RWPE2 (cell line): ENCODE measurements at places on chromosomes 12 and 14.

DNA sequence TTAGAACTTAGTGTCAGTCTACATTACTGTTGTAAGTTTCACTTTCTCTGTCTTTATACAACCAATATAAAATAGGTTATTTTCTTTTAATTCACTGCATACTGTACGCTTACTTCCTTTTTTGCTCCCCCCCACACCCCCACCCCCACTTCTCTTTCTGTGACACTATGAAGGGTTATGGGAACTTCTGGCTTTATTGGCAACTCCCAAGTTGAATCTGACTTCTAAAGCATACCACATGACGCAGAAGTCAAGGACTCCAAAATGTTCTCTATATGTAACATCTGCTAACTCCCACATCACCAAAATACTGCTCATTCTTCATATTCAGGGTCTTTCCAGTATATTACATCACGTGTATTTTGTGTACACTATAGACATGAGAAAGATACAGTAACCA, 81.2 kb upstream of the ATXN7L3B start:
- no peaks in the 10 kb centered on the region for H3K27me3 ChIP-seq
- no peaks in the 10 kb centered on the region for H3K4me1 ChIP-seq
- no peak for DNase-seq
- no peak overlapping the region for H3K4me3 ChIP-seq
- H3K27ac ChIP-seq = no peak overlapping the region
- no peaks in the 10 kb centered on the region for H3K36me3 ChIP-seq

- H3K4me1 ChIP-seq = peaks cover 8% of the 10 kb centered on the region
- DNase-seq = no peak
- no peaks in the 10 kb centered on the region for H3K36me3 ChIP-seq
- no peak overlapping the region for H3K4me3 ChIP-seq
These were observed 119.7 kb upstream of the PARP11 start for GRCh38 chr12:3992945-3993344.

- no peaks in the 10 kb centered on the region for H3K36me3 ChIP-seq
- H3K27me3 ChIP-seq = no peaks in the 10 kb centered on the region
- DNase-seq = no peak
- no peak overlapping the region for H3K27ac ChIP-seq
- H3K4me3 ChIP-seq = no peak overlapping the region
These were observed 84.6 kb downstream of the TXNDC16 start for GRCh38 chr14:52467515-52468266.

GRCh38 chr14:31161274-31161673, 46.3 kb downstream of the HECTD1 start:
- no peak overlapping the region for H3K4me3 ChIP-seq
- H3K4me1 ChIP-seq = peaks cover 31% of the 10 kb centered on the region
- no peaks in the 10 kb centered on the region for H3K27me3 ChIP-seq
- H3K36me3 ChIP-seq = peaks cover 88% of the 10 kb centered on the region
- no peak overlapping the region for H3K27ac ChIP-seq
- DNase-seq = no peak

DNA sequence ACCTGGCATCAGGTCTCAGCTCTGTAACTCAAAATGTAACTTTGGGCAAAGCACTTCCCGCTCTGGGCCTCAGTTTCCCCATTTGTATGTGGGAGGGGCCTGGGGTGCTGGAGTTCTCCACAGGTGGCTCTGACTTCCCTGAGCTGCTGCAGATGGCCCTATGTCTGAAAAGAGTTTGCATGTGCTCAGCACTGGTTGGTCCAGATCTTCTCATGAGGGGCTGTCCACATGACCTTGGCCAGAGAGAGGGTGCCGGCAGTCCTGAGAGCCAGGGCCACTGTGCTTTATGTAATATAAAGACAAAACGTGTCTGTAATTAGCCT, 7.2 kb upstream of the CACNA2D4 start:
- H3K27me3 ChIP-seq = no peaks in the 10 kb centered on the region
- no peak for DNase-seq
- H3K4me3 ChIP-seq = no peak overlapping the region
- H3K36me3 ChIP-seq = no peaks in the 10 kb centered on the region
- H3K27ac ChIP-seq = no peak overlapping the region

DNA sequence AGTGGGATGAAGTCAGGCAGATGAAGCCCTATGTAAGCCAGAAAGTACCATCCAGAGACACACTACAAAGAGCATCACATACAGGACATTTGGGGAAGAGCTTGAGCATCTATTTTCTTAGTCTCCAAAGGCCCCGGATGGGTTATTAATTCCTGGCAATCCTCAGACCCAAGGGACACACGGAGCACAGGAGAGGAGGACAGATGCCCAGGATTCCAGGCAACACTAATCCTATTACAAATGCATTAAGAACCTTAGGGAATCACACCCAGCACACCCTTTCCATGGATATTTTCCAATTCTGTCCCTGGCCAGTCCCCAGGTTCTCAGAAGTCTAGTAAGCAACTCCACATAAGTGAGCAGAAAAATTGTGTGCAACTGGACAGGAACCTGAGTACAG, 65.9 kb downstream of the CMKLR1 start:
- no peaks in the 10 kb centered on the region for H3K36me3 ChIP-seq
- no peaks in the 10 kb centered on the region for H3K4me1 ChIP-seq
- no peaks in the 10 kb centered on the region for H3K27me3 ChIP-seq
- no peak overlapping the region for H3K27ac ChIP-seq
- no peak for DNase-seq
- no peak overlapping the region for H3K4me3 ChIP-seq

DNA sequence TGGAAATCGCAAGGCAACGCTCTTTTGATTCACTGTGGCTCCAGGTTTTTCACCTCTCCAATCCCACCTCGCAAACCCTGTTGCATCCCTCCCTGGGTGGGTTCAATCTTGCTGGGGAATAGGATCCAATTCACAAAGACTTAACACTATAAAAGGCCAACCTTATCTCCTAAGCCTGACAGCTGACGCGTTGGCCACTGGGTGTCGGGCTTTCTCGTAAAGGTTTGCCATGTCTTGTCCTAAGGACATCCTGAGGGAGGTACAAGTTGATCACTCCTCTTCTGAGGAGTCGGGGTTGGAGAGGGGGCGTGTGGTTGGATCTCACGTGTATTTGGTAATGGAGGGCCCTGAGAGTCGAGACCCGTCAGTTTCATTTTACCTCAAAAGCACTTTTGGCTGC, 112.6 kb upstream of the FZD10 start:
- no peak overlapping the region for H3K4me3 ChIP-seq
- H3K27ac ChIP-seq = no peak overlapping the region
- H3K4me1 ChIP-seq = no peaks in the 10 kb centered on the region

GRCh38 chr12:116026346-116026745, 251.1 kb downstream of the MED13L start:
- no peaks in the 10 kb centered on the region for H3K4me1 ChIP-seq
- no peak overlapping the region for H3K27ac ChIP-seq
- H3K27me3 ChIP-seq = no peaks in the 10 kb centered on the region
- DNase-seq = no peak
- H3K4me3 ChIP-seq = no peak overlapping the region
- H3K36me3 ChIP-seq = 0 out of 2 replicates have a peak, but pooled peaks cover 8% of the 10 kb centered on the region

- H3K27me3 ChIP-seq = peaks cover 96% of the 10 kb centered on the region
- no peak for DNase-seq
- no peak overlapping the region for H3K4me3 ChIP-seq
- no peaks in the 10 kb centered on the region for H3K4me1 ChIP-seq
- H3K36me3 ChIP-seq = no peaks in the 10 kb centered on the region
These were observed 1.1 kb upstream of the RFX4 start for GRCh38 chr12:106581543-106582248.

DNA sequence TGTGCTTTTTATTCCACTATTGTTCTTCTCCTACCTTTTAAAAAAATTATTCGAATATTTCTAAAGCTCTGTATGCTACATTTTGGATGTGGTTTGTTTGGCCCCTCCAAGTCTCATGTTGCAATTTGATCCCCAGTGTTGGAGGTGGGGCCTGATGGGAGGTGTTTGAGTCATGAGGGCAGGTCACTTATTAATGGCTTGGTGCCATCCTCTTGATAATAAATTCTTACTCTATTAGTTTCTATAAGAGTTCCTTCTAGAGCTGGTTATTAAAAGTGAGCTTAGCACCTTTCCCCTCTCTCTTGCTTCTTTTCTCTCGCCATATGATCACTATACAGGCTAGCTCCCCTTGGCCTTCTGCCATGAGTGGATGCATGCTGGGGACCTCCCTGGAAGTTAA, 445.6 kb upstream of the PDE3A start:
- no peaks in the 10 kb centered on the region for H3K27me3 ChIP-seq
- no peak overlapping the region for H3K27ac ChIP-seq
- H3K4me1 ChIP-seq = no peaks in the 10 kb centered on the region
- no peak for DNase-seq

- no peak overlapping the region for H3K4me3 ChIP-seq
- H3K27me3 ChIP-seq = peaks cover 10% of the 10 kb centered on the region
- no peak overlapping the region for H3K27ac ChIP-seq
- no peaks in the 10 kb centered on the region for H3K36me3 ChIP-seq
- no peaks in the 10 kb centered on the region for H3K4me1 ChIP-seq
- no peak for DNase-seq
These were observed 25.3 kb downstream of the DTX1 start for GRCh38 chr12:113081873-113082272.

DNA sequence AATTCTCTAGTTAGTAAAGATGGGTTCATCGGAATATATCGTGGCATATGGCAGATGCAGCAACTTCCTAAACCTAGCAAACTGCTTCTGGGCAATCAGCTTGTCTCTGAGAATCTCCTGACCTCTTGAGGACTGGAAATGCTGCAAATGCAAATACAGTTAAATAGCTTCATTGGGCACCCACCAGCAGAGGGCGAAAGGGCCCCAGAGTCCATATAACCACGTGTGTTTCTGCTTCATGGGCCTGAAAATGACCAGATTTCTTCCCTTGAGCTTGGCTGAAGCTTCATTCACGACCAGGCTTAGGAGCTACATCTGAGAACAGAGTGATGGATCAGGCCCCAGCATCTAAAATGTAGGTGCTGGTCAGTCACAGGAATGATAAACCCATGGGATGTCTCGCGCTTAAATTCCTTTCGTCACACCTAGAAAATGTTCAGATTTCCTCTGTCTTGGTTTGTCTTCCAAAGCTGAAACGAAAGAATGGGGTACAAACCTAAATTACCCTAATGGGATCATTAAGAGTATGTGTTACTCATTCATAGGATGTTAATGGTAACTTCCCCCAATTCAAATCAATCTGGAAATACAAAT, 1482.5 kb upstream of the TMEM132C start:
- H3K4me1 ChIP-seq = no peaks in the 10 kb centered on the region
- H3K36me3 ChIP-seq = no peaks in the 10 kb centered on the region
- no peaks in the 10 kb centered on the region for H3K27me3 ChIP-seq
- H3K4me3 ChIP-seq = no peak overlapping the region
- DNase-seq = no peak
